ENCODE measurements at places on chromosomes 13 and 19.

DNA sequence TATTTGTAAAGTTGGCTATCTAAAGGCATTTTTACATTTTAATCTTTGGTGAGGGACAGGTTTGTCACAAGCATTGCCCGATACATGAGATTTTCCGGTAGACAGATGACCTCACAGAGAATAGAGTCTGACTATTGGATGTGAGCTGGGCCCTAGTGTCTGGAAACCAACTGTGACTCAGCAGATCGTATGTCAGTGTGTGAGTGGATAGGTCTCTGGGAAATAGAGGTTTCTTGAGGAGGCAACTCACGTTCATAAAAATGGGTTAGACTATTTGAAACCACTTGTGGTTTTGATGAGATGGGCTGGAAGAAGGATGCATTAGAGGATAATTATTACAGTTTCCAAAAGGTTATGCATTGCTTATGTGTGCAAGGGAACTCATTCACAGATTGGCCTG, 19.2 kb downstream of the HS6ST3 start:
- DNase-seq = no peak

- no peak for DNase-seq
These were observed 500 bp downstream of the SMIM24 start for GRCh38 chr19:3479834-3480215.

GRCh38 chr19:32720216-32720935, 809 bp downstream of the TDRD12 start:
- DNase-seq = no peak

DNA sequence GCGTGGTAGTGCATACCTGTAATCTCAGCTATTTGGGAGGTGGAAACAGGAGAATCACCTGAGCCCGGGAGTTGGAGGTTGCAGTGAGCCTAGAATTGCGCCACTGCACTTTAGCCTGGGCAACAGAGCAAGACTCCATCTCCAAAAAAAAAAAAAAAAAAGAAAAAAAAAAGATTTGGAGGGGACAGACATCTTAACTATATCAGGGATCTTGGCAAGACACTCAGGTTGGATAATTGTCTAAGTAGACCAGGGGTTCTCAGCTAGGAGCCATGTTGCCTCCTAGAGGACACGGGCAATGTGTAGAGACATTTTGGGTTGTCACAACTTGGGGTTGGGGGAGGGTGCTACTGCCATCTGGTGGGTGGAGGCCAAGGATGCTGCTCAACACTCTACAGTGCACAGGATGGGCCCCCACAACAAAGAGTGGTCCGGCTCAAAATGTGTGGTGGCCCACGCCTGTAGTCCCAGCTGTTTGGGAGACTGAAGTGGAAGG, 1.9 kb upstream of the ZNF580 start:
- DNase-seq = peak; percentile 28

DNA sequence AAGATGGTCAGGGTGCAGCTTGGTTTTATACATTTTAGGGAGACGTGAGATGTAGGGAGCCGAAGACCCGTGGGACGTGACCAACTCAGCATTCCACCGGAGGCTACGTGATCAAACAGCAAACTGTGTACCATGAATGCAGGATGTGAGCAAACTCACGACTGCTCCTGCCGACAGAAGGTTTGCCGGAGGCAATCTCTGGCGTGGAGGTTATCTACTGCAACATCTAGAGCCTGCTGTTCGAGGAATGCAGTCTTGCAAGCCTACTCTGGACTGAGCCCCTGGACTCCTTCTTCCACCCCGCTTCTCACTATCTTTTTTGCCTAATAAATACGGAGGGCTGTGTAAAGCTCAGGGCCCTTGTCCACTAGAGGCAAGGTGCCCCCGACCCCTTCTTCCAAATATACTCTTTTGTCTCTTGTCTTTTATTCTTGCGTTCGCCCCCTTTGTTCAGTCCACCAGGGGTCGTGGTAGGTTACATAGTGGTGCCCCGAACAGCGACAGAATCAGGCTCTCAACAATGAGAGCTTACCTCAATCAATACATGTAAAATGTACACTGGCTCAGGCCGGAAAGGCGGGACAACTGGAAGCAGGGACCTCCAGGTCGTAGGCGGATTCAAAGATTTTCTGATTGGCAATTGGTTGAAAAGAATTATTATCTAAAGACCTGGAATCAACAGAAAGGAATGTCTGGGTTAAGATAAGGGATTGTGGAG, 8.9 kb upstream of the OR1I1 start:
- no peak for DNase-seq

- no peak for DNase-seq
These were observed 225.3 kb downstream of the LACC1 start for GRCh38 chr13:44104969-44105368.

DNA sequence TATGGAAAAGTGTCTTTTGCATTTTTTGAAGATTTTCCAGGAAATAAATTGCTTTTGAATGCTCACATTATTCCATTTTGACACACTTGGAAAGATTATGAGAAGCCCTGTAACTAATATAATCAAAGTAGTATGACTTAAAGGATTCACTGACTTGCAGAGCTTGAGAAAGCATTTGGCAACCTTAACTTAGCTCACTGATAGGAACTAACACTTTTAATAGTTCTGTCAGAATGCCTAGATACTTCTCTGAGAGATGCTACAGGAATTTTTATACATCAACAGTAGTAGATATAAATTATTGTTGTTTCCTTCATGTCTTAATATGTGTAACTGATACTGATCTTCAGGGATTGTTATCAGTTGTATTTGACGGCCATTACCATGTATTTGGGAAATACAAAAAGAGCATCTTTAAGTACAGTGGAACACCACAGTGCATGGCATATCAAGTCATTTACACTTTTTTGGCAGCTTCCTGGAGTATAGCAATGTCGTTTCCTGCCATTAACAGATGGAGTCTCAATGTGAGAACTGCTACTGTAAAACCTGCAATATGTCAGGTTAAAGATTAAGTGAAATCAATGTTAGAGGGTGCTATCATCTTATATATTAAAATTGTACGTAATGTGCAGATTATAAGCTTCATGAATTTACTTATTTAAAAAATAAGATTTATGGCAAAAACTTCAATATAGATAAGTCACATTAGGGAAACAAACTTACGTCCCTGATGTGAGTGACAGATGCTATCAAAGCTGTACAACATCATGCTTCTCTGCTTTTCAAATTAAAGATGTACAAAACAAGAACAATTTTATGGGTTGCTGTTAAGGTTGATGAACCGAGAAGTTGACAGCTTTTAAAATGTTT, 1159.8 kb upstream of the MIR17HG start:
- DNase-seq = no peak

DNA sequence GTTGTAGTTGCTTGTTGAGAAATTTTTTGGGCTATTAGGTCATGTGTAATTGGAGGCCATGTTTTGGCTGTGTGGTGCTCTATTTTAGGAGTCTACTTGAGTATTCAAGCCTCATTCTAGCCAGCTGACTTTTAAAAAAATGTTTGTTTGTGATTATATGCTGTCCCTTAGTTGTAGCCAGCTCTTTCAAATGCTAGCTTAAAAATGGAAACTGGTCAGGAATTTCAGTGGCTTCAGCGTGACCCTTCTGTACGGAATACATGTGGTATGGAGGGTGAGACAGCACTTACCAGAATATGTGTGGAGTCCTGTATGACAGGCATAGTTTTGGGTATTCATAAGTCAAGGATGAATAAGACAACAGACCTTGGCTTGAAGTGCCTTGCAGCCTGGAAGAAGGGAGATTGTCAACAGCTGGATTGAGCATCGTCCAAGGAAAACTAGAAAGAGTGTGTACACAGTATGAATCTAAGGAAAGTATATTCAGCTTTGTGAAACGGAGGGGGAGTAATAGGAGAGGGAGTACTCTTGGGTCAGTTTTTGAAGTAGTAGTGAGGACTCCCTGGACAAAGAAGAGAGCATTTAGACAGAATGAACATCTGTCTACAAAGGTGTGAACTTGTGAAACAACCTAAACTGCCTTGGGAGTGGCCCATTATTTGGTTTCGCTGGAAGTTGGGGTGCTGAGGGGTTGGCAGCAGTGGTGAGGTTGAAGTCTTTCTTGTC, 20.0 kb upstream of the WTIP start:
- DNase-seq = no peak

DNA sequence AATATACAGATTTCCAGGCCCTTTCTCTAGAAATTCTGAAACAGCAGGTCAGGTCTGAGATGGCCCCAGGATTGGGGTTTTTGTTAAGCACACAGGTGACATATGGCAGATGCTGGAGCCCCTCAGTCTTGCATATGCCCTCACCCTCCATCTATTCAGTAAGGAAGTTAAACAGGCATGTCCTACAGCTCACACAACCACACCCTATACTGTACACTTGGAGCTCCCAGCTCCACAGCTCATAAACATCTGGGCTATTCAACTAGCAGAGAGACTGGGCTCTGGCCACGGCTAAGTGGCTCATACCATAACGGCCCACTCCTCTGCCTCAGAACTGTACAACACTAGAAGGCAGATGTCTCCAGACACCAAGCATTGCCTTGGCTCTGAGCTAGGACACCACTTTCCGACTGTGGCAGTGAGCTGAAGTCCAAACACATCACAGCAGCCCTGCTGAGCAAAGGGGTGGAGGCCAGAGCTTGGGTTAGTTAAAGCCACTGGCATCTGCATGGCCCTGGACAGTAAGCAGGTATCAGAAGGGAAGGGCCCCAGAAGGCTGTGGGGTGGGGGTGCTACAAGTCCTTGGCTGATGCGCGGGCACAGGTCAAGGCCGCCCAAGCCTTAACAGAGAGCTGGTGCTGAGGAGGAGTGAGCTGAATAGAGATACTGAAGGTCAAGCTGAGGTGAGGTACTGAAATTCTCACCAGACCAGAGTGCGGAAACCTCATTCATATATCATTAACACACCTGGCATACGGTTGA, 79.1 kb downstream of the ABCC4 start:
- no peak for DNase-seq

- no peak for DNase-seq
These were observed 676 bp upstream of the ZNF574 start for GRCh38 chr19:42075364-42075615.

DNA sequence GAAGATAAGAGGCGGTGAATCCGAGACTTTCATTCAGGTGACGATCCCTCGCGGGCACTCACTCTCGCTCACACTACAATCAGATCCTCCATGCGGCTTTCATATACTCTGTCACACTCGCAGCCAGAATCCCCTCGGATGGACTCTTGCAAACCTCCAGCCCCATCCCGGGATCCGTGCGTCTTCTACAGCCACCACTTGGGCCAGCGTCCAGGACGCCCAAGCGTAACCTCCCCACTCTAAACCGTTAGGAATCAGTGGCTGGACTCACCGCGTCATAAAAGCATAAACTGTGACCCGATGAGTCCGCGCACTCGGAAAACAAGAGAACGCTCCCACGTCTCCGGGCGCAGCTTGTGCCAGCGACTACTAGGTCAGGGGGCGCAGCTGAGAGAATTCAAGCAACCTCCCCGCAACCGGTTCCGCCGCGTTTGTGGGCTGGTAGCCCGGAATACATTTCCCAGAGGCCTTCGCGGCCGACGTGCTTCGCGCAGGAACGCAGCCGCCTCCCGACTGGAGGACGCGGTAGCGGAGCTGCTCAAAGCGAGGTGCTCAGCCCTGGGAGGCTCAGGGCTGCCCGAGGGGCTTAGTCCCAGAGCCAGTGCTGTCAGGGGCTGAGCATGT, 27.6 kb downstream of the ZNF607 start:
- no peak for DNase-seq

DNA sequence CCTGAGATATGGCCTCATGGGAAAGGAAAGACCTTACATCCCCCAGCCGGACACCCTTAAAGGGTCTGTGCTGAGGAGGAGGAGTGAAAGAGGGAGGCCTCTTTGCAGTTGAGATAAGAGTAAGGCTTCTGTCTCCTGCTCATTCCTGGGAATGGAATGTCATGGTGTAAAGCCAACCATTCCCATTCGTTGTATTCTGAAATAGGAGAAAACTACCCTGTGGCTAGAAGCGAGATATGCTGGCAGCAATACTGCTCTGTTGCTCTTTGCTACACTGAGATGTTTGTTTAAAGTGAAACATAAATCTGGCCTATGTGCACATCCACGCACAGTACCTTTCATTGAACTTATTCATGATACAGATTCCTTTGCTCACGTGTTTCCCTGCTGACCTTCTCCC, 783 bp upstream of the ZNF587B start:
- no peak for DNase-seq

GRCh38 chr19:35353635-35354034, 4.6 kb upstream of the FFAR3 start:
- DNase-seq = no peak

DNA sequence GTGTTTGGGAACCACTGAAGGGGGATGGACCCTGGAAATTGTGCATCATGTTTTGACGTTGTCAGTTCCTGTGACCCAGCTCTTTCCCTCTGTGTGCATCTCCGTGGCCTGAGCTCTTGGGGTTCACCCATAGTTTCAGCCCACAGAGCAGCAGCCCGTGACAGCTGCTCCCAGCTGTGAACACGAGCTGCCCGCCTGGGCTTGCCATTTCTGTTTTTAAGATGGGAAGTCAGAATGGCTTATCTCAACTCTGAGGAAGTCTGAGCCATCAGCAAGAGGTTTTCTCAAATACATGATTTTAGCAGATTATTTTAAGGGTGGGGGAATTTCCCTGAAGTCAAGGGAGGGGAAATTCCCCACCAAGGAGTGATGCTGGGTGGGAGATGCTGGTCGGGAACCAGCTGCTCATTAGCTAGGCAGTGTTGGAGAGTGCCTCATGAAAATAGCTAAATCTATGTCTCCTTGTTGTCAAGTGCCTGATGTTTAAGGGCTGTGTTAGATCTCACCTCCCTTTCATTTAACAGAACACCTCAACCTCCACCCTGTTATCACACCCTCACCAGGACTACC, 34.8 kb upstream of the C1QTNF9 start:
- no peak for DNase-seq

Measured in SW 1271 (cell line).